ENCODE measurements at places on chromosomes 4 and X.

- DNase-seq = no peak
Observed at GRCh38 chrX:138847930-138848329, 136.4 kb upstream of the FGF13 start.

GRCh38 chrX:34197946-34198345, 65.8 kb upstream of the FAM47A start:
- no peak for DNase-seq

GRCh38 chr4:67549123-67549522, 3.8 kb upstream of the CENPC start:
- DNase-seq = no peak

DNA sequence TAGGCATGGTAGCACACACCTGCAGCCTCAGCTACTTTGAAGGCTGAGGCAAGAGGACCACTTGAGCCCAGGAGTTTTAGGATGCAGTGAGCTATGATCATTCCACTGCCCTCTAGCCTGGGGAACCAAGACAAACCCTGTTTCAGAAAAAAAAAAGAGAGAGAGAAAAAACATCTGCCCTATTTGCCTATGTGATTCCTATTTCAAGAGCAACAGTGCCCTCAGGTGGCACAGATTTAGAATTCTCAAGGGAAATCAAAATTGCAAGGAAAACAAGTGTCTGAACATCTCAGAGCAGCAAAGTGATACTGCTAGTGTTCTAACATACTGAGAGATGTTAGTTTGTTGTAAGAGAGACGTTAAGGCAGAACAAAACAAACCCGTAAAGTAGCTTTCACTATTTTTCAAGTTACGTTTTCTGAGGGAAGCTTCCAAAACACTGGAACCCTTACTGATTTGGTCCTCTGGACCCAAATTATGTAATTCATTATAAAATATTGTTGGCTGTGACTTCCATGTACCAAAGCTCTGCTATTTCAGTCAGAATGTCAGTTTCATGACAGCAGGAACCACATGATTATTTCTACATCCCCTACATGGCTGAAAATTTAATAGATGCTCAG, 7.9 kb downstream of the BDH2 start:
- DNase-seq = no peak

- DNase-seq = no peak
Observed at GRCh38 chr4:113157086-113157857, 107.8 kb downstream of the ANK2 start.

- no peak for DNase-seq
Observed at GRCh38 chrX:10974920-10975319, 136.2 kb upstream of the HCCS start.

- no peak for DNase-seq
Observed at GRCh38 chr4:74330295-74330750, 22.1 kb downstream of the EPGN start.

DNA sequence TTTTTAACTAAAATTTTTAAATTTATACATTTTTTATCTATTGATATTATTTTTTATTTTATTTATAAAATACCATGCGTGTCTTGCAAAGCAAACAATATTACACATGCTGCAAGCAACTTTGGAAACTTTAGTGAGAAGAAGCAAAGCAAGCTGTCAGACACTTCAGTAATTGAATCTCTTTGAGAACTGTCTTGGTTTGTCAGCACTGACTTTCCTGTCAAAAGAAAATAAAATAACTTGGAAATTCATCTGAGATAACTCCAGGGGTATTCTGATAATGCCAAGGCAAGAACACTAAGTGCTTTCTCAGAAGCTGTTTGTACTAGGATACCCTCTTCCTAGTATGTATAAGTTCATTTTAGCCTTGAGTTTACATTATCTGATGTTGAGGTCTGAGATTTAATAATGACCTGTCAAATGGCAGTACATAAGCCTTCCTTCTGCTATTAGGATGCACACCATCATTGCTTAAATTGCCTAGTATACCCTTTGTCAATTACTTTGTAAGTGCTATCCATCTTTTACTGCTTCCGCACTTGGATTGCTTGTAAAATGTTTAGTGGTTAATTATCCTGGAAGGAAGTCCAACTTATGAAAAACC, 624.2 kb upstream of the AGA start:
- DNase-seq = no peak

DNA sequence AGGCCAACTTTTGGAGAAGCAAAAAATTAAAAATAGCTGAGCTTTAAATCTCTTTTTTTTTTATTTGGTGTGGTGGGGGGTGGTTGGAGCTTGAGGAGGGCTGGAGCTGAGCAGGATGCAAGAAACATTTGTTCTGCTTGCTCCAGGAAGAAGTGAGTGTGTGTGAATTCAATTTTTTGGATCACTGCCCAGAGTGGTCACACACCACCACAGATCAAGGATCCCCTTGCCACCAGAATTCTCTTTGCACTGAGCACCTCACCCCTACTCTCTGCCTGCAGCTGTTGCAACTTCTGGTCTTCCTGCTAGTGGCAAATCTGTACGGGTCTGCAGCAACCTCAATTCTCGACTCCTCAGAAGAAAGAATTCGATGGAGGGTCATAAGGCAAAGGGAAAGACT, 19.9 kb upstream of the PLP1 start:
- no peak for DNase-seq

- DNase-seq = no peak
Observed at GRCh38 chrX:72620550-72621145, 48.0 kb upstream of the HDAC8 start.

DNA sequence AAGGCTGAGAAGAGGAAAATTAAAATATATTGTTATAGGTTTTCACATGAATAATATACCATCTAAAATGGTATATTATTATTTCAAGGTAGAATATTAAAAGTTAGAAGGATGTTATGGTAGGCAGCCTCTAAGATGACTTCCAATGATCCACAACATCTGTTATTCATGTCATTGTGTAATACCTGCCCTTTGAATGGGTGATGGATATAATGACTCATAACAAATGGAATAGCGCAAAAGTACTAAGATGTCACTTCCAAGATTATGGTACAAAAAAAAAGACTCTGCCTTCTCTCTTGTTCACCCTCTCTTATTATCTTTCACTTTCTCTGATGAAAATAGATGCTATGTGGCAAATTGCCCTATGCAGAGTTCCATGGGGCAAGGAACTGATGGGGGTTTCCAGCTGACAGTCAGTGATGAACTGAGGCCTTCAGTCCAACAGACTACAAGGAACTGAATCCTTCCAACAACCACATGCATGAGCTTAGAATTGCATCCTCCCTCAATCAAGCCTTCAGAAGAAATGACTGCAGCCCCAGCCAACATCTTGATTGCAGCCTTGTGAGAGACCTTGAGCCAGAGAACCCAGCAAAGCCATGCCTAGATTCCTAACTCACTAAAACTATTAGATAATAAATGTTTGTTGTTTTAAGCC, 57.7 kb downstream of the HS6ST2 start:
- no peak for DNase-seq

GRCh38 chr4:188201851-188202250, 62.6 kb downstream of the TRIML1 start:
- DNase-seq = no peak

- no peak for DNase-seq
Observed at GRCh38 chr4:158962393-158962792, 140.5 kb upstream of the RAPGEF2 start.

- DNase-seq = no peak
Observed at GRCh38 chr4:117527601-117528000, 442.2 kb upstream of the TRAM1L1 start.

- no peak for DNase-seq
Observed at GRCh38 chr4:85005865-85006377, 39.4 kb upstream of the WDFY3 start.

DNA sequence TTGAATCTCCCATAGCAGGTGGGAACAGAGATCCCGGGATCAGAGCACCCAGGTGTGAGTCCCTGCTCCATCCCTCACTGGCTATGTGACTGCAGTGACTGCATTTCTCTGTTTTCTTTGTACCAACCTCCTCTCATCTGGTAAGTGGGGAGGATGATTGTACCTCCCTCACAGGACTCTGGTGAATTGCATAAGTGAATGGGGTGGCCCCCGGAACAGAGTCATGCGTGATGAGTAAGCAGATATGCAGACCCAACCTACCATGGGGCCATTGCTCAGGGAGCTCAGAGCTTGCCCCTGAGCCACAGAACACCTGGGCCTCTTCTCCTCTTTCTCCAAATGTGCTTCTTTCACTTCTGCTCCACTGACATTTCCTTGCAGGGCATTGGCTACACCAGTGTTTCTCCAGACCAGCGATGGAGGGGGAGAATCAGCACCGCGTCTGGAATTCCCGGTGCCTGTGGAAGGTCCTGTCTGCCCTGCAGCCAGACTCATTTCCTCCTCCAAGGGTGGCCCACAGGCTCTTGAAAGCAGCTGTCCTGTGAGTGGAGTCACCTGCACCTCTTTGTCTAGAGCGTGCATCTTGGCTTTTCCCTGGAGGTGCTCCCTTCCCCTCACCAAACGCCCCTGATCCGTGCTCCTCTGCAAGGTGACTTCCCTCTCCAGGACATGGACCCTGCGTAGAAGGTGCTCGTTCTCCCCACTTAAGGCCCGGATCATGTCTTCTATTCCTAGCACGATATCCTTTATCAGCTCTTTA, 30.0 kb downstream of the C4orf50 start:
- DNase-seq = no peak

- no peak for DNase-seq
Observed at GRCh38 chr4:14961292-14961691, 41.0 kb upstream of the CPEB2 start.

DNA sequence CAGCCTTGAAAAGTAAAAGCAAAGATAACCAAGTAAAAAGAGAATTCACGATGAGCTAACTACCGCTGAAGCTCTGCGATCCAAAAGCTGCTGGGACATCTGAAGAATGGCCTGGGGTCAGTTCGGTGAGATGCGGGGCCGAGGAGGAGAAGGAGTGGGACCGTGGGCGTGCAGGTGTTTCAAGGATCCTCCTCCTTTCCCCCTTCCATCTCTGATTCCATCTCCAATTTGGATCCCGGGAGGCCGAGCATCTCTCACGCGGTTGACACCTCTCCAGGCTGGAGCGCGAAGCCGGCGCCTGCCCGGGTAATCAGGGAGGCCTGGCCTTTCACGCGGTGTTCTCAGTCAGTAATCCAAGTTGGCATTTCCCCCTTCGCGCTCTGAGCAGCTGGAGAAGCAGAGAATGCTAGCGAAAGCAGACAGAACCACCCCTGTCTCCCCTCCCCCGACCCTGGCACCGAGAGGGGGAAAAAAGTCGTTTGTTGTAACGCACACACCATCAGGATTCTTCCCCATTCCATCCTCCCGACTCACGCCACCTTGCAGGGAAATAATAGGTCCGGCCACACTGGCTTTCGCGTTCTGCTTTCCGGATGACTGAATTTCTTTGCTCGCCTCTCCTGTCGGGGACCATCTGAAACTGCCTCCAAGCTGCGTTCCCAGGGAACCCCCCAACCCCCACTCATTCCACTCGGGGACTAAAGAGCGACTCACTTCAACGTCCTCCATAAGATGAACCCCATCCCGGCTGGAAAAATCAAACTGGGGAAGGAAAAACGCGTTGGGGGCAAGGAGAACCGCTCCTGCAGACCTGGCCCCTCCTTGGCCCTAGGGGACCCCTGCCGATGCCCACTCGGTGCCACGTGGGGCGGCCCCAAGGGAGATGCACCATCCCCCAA, 6.5 kb downstream of the NEUROG2 start:
- DNase-seq = no peak

GRCh38 chr4:53810643-53811042, 219.4 kb upstream of the LNX1 start:
- no peak for DNase-seq

DNA sequence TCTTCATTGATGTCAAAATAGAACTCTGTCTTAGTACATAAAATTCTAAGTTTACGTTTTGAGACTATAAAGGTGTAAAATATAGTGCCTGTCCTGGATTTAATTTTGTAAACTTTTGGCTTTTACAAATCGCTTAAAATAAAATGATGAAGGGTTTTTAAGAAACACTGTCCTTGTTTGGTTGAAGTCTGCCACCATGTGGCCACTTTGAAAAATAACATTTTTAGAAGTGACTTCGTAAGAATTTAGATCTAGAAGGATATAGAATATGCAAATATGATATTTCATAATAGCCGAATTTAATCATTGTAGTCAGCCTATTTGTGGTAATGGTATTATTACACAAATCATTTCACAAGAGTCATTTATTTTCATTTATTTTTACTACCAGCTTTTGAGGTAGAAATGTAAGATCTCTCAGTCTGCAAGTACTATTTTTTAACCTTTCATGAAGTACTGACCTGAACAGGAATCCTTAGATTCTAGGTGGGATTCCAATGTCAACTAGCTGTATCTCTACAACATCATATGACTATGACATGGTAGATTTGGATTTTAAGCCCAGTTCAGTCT, 31.0 kb upstream of the FAT4 start:
- DNase-seq = no peak

- no peak for DNase-seq
Observed at GRCh38 chr4:117293784-117294183, 208.4 kb upstream of the TRAM1L1 start.

- DNase-seq = no peak
Observed at GRCh38 chr4:159006202-159006601, 96.7 kb upstream of the RAPGEF2 start.

- no peak for DNase-seq
Observed at GRCh38 chr4:9933956-9934355, 87.3 kb downstream of the SLC2A9 start.

GRCh38 chr4:10003666-10004065, 17.6 kb downstream of the SLC2A9 start:
- DNase-seq = no peak

GRCh38 chr4:86108137-86108536, 251.7 kb downstream of the MAPK10 start:
- no peak for DNase-seq

DNA sequence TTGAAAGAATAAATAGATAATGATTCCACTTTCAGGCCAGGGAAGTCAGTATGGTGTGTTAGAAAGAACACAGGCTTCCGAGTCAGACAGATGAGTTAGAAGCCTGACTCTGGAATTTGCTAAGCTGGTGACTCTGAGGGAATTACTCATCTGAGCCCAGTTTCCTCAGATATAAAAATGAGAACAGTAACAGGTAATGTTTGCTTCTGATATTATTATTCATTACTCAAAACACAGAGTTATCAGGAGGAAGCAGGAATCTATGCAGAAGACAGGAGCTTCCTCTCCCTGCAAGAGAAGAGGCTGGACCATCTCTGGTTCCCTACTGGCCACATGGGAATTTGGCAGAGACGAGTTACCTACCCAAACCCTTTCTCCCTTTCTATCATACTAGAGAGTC, 163.1 kb downstream of the EVC2 start:
- DNase-seq = no peak

GRCh38 chr4:82594456-82594855, 32.7 kb upstream of the TMEM150C start:
- DNase-seq = no peak

- no peak for DNase-seq
Observed at GRCh38 chrX:13759152-13759718, 24.7 kb downstream of the OFD1 start.

DNA sequence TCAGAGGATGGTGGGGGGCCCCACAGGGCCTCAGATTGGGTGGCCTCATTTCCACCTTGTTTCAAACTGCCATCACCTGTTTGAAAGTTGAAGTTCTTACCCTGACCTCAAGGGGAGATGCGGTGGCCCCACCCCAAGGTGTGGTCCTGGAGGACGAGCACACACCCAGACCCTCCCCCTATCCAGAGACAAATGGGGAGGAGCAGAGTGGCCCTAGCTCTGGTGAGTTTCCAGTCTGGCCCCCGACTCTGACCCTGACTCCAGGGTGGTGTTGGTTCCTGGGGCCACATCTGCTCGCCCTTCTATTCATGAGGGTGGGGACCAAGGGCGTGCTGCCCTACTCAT, 36.3 kb upstream of the ADRA2C start:
- no peak for DNase-seq

GRCh38 chr4:62644372-62644771, 1444.2 kb downstream of the ADGRL3 start:
- DNase-seq = no peak

Measured in stimulated activated CD4-positive, alpha-beta T cell treated with anti-CD3 and anti-CD28 coated beads, Interleukin-1b, Interleukin-23, amount 100 ng/mL, for 1 hour (primary cell).